NCI-H1105 treated with DMSO at 0.1 percent for 48 hours (cell line): ENCODE measurements at places on chromosomes 16 and 17.

- DNase-seq, result no peak
Measured at GRCh38 chr17:69712801-69713311, 298.4 kb downstream of the MAP2K6 start.

- DNase-seq, result no peak
Measured at GRCh38 chr16:81190667-81191066, 47.8 kb upstream of the BCO1 start.

- DNase-seq, result no peak
Measured at GRCh38 chr17:40352237-40352778, 12.2 kb downstream of the GJD3 start.

GRCh38 chr16:75379911-75380847 lies 53.1 kb downstream of the CFDP1 start:
- no peak for DNase-seq

- no peak for DNase-seq
Measured at GRCh38 chr17:27649929-27650328, 18.9 kb downstream of the LGALS9 start.

- no peak for DNase-seq
Measured at GRCh38 chr16:12767897-12768296, 35.8 kb downstream of the CPPED1 start.

GRCh38 chr17:30586818-30587595 lies 109.8 kb downstream of the GOSR1 start:
- no peak for DNase-seq

DNA sequence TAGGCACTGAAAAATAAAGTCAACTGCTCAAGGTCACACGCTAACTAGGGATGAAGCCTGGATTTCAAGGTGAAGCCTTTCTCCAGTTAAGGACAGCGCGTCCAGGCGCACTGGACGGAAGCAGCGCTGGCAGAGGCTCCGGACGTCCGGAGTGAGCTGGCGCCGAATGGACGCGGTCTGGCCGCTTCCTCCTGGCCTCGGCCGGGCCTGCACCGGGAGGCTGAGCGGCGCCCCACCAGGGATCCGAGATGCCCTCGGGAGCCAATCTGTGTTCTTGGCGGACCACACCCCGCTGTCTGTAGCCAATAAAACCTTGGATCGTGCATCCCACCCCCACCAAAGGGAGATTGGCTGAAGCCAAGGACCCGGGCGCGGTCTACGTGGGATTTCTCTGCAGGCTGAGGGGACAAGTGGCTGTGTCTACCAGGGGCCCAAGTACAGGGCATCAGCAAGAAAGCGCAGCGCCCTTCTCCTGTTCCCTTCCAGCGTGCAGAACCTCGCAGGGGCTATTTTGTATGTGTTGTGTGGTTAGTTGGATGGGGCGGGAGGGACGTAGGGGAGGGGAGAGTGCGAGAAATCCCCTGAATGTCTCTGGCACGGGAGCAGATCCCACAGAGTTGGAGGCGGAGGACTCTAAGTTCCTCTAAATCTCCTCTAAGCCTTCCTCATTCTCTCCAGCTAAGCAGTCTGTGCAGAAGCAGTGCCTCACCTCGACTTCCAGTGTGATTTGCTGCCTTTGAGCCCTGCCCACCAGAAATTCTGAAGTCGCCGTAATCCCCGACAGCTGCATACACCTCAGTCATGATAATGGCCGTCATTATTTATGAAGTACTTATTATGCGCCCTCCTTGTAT lies 2.5 kb upstream of the AKAP10 start:
- no peak for DNase-seq

GRCh38 chr17:62093188-62094155 lies 28.4 kb upstream of the MED13 start:
- no peak for DNase-seq

GRCh38 chr16:15810411-15810810 lies 46.4 kb downstream of the MYH11 start:
- DNase-seq, result no peak

- no peak for DNase-seq
Measured at GRCh38 chr16:20899477-20900298, 470 bp downstream of the DCUN1D3 start.

- peak; percentile 5 for DNase-seq
Measured at GRCh38 chr17:50129728-50130558, at the start of gene SAMD14. Gene SAMD14, minus strand, starts transcription at chr17:50130160. Its CDS starts 5,201 bp downstream, at chr17:50124959.

- DNase-seq, result no peak
Measured at GRCh38 chr17:67171560-67171959, 73.4 kb downstream of the HELZ start.

DNA sequence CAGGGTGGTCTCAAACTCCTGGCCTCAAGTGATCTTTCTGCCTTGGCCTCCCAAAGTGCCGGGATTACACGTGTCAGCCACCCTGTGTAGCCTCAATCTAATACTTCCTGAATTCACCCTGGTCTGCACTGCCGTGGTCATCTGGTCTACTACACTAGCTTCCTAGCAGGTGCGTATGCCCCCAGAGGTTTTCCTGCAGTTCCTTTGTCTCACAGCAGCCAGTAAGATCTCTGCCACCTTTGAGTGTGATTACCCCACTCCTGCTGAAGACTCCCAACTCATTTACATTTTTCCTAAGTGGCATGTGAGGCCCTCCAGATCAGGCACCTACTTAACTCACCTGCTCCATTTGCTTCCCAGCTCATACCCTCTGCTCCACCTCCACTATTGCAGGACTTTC lies 5.1 kb upstream of the DDX19A start:
- no peak for DNase-seq

DNA sequence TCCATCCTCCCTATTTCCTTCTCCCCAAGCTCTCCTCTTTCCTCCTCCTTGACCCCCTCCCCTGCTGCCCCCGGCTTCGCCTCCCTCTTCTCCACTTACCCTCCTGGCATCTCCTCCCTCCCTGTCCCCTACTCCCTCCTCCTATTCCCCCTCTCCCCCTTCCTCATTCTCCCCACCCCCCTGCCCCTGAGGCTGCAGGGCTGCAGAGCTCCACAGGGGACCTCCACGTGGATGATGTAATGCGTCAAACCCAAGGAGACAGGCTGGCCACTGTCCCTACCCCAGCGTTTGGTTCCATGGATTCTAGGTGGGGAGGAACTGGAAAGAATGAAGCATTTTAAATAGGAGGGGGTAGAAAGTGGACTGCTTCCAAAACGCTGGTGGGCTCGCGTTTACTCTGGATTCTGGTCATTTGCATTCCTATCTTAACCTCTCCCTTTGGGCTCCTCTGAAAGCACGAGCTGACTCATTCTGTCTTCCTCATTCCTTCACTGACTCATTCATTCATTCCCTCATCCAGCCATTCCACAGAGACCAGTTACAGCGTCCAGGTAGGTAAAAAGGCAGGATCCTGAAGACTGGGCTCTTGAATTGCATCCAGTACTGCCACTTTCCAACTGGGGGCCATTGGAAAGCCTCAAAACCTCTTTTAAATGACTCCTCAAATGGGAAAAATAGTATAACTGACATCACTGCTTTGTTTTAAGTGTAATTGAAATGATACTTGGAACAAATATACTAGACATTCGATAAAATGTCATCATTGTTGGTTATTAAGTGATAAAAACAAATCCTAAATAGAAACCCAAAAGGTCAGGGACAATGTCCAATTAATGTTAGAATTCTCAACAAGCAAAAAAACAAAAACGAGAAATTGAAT lies 943 bp upstream of the COTL1 start:
- no peak for DNase-seq

GRCh38 chr17:75704963-75705875 lies 16.0 kb upstream of the ITGB4 start:
- no peak for DNase-seq

DNA sequence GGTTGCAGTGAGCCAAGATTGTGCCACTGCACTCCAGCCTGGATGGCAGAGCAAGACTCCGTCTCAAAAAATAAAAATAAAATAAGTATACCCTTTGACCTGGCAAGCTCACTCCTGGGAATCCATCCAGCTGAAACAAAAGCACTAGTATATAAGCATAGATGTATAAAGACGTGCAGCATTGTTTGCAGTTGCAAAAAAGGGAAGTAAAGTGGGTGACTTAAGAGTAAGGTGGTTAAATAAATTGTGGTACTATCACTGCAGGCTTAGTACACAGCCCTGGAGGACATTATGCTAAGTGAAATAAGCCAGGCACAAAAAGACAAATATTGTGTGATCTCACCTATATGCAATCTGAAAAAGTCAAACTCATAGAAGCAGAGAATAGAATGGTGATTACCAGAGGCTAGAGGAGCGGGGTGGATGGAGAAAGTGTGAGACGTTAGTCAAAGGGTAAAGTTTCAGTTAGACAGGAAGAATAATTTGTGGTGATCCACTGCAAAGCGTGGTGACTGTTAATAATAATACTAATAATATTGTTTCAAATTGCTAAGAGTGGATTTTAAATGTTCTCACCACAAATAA lies 113.0 kb downstream of the MYO1D start:
- DNase-seq, result no peak

DNA sequence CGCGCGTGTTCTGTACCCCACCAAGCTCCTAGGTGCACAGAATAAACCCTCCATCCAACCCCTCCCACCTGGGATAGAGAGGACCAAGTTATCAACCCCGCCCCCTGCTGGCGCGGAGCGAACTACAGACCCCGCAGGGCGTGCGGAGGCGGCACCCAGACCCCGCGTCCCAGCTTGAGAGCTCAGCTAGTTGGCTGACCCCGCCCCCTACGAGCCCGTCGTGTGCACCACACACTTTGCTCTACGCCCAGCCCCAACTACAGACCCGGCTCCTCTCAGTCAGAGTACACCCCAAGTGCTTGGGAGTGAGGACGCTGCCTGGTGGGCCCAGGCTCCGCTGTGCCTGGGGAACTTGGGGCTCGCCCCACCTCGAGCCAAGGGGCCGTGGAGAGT lies 1.5 kb downstream of the GRIN2A start:
- no peak for DNase-seq

GRCh38 chr17:77611791-77612502 lies 346.6 kb upstream of the TNRC6C start:
- DNase-seq, result no peak

DNA sequence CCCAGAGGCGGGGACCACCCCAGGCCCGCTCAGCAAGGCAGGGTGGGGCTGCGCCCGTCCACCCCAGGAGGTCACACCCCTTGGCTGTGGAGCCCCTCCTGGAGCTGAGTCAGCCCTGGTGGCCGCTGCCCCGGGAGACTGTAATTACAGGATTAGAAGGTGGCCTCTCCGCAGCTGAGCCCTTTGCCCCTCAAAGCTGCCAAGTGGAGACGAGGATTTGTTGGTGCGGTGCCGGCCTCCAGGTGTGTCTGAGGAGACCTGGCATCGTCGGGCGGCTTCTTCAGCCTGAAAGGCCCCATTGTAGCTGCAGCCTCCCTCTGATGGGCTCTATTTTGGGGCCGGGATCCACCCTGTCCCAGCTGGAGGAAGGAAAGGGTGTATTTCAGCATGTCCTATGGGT lies 22.7 kb upstream of the SPNS2 start:
- DNase-seq, result no peak

DNA sequence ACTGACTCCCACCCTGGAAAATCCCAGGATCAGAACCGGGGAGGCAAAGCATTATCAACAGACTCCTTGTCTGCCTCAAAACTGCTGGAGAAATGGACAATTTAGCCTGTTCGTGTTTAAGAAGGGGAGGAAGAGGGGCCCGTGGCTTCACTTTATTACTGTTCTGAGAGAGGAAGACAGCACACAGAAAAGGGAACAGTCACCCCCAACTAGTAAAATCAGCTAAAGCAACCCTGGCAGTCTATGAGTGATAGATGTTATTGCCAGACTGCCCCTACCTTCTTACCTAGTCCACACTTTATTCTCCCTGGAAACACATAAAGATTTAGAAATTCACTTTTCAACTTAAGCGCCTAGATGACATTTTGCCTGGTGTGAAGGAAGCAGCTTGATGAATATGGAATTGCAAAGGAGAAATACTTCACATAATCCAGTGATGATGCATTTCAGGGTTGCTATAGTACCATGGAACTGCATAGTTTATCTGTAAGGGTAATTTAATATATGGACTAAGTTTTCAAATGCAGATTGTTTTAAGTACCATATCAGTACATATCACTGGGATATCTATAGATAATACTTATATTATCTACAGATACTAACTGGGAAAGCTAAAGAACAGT lies 36.9 kb upstream of the TRAP1 start:
- DNase-seq, result no peak

DNA sequence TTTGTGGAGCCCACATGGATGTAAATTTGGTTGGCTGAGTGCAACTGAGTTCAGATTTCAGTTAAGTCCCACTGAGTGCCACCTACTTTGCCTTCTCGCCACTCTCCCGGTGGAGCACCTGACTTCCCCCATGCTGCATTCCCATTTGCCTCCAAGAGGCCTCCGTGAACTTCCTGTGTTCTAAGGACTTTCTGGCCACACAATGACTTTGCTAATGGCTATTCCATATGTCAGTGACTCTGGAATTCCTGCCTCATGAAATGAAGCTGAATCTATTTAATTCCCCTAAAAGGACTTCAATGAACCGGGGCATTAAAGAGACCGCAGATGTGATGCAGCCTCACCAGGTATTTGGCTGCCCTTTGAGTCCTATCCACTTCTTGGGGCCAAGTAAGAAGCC lies 29.9 kb downstream of the ABCC12 start:
- no peak for DNase-seq

GRCh38 chr17:55246583-55246982 lies 18.2 kb upstream of the HLF start:
- no peak for DNase-seq

GRCh38 chr17:7184091-7184488 lies 4.9 kb upstream of the ASGR1 start:
- DNase-seq, result peak; percentile 9

- peak; percentile 17 for DNase-seq
Measured at GRCh38 chr16:85465328-85466303, 147.5 kb upstream of the GSE1 start.

- DNase-seq, result no peak
Measured at GRCh38 chr17:29125651-29126050, 54.5 kb downstream of the MYO18A start.

GRCh38 chr16:75385507-75386152 lies 47.7 kb downstream of the CFDP1 start:
- DNase-seq, result peak; percentile 58

- DNase-seq, result no peak
Measured at GRCh38 chr16:66207883-66208265, 158.6 kb upstream of the CDH5 start.

DNA sequence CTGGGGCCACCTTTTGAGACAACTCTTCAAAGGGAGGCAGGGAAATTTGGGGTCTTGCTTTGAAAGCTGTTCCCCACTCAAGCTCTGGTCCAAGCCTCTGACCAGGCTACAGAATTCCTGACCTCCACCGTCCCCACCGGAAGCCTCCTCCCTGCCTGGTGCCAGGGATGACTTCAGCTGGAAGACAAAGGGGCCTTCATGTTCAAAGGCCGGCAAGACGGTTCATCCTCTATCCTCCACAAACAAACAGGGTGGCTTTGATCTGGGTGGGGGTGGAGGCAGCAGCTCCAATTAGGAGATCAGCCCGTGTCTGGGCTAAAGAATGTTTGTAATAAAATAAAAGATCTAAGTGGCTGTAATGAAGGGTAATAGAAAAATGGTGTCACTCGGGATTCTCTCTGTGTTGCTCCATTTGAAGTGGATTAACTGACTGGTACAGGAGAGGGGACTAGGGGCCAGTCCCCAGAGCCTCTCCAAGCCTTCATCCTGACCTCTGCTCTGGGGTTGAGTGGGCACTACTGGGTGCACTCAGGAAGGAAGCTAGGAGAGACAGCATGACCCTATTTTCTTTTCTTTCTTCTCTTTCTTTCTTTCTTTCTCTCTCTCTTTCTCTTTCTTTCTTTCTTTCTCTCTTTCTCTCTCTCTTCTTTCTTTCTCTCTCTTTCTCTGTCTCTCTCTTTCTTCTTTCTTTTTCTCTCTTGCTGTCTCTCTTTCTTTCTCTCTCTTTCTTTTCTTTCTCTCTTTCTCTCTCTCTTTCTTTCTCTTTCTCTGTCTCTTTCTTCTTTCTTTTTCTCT lies 27.5 kb upstream of the NKD1 start:
- no peak for DNase-seq

GRCh38 chr16:8853611-8854010 lies 15.2 kb downstream of the CARHSP1 start:
- no peak for DNase-seq
